ENCODE measurements at places on chromosomes 4 and X. TPM values are rescaled to one million over a fixed set of nuclear protein-coding genes. Genes with fewer than 3 reads are reported as not detected.

Gene MAGEB17
- total RNA-seq: not detected

Gene MAGEA12
- not detected for total RNA-seq

Gene TEX13D
- total RNA-seq: 0.15 TPM

Gene SORCS2
- total RNA-seq: 0.37 TPM

DNA sequence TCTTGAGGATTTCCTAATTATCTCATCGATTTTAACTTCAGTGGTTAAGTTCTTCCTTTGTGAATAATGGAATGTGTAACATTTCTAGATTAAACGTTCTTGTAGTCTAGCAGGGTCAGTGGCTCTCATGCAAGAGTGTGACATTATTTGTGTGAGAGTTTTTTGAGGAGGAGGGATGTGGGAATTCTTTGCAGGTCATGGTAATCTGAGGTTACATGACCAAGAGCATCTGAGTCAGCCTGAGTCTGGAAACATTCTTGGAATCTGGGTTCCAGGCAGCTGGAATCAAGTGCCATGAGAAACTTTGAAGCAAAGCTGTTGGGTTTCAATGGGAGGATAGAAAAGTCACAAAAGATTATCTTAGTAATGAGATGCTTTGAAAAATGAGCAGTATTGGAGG, 49.5 kb downstream of the GK start:
- H3K27ac ChIP-seq: no peak overlapping the region
- H3K36me3 ChIP-seq: no peaks in the 10 kb centered on the region
- H3K27me3 ChIP-seq: no peaks in the 10 kb centered on the region
- H3K4me1 ChIP-seq: no peaks in the 10 kb centered on the region
- H3K4me3 ChIP-seq: no peak overlapping the region
- DNase-seq: no peak

DNA sequence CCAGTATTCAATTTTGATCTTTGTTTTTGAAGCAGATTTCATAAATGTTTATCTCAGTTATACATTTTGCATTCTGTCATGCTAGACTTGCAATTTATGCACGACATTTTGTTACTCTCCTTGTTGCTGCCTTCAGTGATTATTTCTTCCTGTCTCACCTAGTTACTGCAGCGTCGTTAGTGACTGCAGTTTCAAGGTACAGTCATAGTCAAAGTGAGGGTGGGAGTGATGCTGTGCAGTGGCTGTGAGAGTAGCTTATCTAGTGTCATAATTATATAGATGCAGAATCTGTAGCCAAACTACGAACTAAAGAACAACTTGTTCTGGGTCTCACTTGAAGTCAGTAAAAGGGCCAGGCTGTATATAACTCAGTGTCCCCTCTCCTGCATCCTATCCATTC, 69.8 kb downstream of the GPR101 start:
- H3K4me3 ChIP-seq: no peak overlapping the region
- H3K27ac ChIP-seq: no peak overlapping the region
- H3K27me3 ChIP-seq: no peaks in the 10 kb centered on the region

- DNase-seq: no peak
- no peak overlapping the region for H3K4me3 ChIP-seq
- H3K27me3 ChIP-seq: no peaks in the 10 kb centered on the region
- no peaks in the 10 kb centered on the region for H3K36me3 ChIP-seq
- no peak overlapping the region for H3K27ac ChIP-seq
These were observed 8.4 kb downstream of the N4BP2 start for GRCh38 chr4:40065010-40065409.

GRCh38 chr4:141654098-141654497, 17.7 kb downstream of the IL15 start:
- no peak for DNase-seq
- H3K27me3 ChIP-seq: no peaks in the 10 kb centered on the region
- H3K4me3 ChIP-seq: no peak overlapping the region
- no peaks in the 10 kb centered on the region for H3K4me1 ChIP-seq
- H3K27ac ChIP-seq: no peak overlapping the region
- H3K36me3 ChIP-seq: no peaks in the 10 kb centered on the region

DNA sequence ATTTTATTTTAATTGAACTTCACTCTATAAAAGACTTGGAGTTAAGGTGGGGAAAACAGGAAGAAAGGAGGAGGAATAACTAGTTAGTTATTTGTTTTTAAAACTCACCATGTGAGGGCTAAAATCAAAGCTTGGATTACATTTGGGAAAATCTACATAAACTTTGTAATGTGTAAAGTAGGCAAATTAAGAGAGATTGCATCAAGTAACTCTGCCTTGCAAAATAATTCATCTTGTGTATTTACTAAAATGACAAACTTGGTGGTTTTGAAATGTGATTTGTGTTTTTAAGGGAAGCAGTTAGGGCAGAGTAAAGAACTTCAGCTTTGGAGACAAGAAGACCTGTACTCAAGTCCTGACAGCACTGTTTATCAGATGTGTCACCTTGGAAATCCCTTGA, 43.3 kb upstream of the RASSF6 start:
- no peak for DNase-seq
- H3K27me3 ChIP-seq: no peaks in the 10 kb centered on the region
- no peak overlapping the region for H3K27ac ChIP-seq
- no peaks in the 10 kb centered on the region for H3K36me3 ChIP-seq
- H3K4me1 ChIP-seq: no peaks in the 10 kb centered on the region

DNA sequence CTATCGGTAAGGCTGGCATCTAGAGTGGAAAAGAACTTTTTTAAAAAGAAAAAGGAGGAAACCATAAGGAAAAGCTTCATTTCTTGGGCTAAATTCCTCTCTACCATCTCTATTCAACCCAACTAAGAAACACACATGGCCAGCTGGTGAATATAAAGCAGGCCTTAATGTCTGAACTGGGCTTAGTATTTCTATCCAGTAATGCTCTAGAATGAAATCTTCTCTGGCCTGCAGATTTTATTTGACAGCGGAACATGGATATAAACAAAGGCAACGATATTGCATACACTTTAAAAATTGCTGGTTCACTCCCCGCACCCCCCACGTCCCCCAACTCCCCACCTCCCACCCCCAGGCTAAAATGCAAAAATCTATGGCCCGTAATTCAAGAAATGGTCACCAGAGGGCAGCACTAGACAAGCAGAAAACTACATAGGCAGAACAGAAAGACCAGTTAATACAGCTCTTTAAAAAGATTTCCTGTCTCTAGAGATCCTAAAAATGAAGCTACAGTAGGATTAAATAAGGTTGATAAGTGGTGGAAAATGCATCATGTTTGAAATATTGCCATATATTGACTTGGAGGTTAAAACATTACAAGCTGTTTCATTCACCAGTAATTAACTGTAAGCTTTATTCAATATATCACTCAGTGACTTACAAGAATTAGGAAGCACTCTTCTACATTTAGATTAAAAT, 155.2 kb upstream of the GALNT7 start:
- DNase-seq: no peak
- H3K27me3 ChIP-seq: no peaks in the 10 kb centered on the region
- no peak overlapping the region for H3K4me3 ChIP-seq
- H3K4me1 ChIP-seq: no peaks in the 10 kb centered on the region

- no peak overlapping the region for H3K4me3 ChIP-seq
- no peak for DNase-seq
- no peak overlapping the region for H3K27ac ChIP-seq
- H3K36me3 ChIP-seq: no peaks in the 10 kb centered on the region
- H3K27me3 ChIP-seq: no peaks in the 10 kb centered on the region
- H3K4me1 ChIP-seq: no peaks in the 10 kb centered on the region
These were observed 467.9 kb downstream of the PCDH11X start for GRCh38 chrX:92247076-92247475.

DNA sequence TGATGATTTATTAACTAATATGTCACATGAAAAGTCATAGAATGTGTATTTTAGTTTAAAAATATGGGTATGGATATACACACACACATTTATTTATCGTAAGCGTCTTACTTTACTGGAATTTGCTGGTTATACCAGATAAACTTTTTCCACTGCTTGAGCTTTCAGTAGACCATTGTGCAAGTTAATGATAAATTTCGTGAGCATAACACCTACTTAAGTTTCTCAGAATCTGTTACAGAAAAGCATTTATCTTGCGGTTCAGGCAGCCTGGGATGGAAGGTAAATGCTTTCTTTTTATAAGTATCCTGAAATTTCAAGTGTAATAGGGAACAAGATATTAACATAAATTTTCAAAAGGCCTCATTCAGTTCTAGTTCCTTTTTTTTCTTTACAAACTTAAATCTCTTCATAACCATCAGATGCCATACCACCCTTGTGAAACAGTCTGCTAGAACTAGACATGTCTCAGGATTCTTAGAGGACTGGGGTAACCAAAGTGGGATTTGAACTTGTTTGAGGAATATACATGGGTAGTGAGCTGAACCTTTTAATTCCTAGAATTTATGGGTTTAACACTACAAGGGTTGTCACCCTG, 27.7 kb downstream of the ATP7A start:
- no peaks in the 10 kb centered on the region for H3K27me3 ChIP-seq
- H3K27ac ChIP-seq: no peak overlapping the region
- H3K36me3 ChIP-seq: no peaks in the 10 kb centered on the region
- no peak overlapping the region for H3K4me3 ChIP-seq

DNA sequence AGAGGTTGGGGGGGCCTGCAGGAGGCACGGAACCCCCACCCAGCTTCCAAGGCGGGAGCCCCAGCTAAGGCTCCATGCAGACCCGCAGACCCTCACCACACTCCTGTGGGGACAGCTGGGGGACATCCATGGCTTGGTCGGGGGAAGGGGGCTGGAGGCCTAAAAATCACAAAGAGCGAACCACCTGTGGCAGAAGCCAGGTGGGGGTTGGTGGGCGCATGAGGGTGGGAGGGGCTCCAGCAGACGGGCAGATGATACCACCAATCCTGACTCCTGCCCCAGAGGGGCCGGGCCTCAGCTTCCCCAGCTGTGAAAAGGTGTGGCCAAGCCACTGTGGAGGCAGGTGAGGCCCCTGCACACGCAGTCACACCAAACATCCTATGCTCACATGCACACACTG, 111.6 kb downstream of the FAM53A start:
- H3K4me1 ChIP-seq: no peaks in the 10 kb centered on the region
- no peaks in the 10 kb centered on the region for H3K36me3 ChIP-seq

GRCh38 chr4:15526924-15527592, 57.4 kb downstream of the CC2D2A start:
- no peak overlapping the region for H3K4me3 ChIP-seq
- no peaks in the 10 kb centered on the region for H3K27me3 ChIP-seq
